ENCODE measurements at places on chromosomes 1 and 21.

DNA sequence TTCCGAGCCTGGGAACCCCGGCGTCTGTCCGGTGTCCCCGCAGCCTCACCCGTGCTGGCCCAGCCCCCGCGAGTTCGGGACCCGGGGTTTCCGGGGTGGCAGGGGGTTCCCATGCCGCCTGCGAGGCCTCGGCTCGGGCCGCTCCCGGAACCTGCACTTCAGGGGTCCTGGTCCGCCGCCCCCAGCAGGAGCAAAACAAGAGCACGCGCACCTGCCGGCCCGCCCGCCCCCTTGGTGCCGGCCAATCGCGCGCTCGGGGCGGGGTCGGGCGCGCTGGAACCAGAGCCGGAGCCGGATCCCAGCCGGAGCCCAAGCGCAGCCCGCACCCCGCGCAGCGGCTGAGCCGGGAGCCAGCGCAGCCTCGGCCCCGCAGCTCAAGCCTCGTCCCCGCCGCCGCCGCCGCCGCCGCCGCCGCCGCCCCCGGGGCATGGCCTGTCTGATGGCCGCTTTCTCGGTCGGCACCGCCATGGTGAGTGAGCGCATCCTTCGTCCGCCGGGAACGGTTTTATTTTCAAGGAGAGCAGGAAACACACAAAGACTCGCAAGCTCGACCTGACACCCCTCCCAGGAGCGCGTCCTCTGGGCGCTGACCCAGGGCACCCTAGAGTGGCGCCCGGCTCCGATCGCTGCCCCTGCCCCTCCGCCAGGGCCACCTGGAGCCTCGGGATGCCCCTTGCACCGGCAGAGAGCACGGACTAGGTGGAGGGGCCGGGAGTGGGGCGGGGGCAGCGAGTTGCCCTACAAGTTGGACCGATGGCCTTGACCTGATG is at the start of gene ABCG1:
Gene ABCG1, plus strand, starts transcription at position 305 of the 770 bp plus-strand sequence. Its CDS starts 123 bp downstream, at position 428.
- DNase-seq, result peak; percentile 69

DNA sequence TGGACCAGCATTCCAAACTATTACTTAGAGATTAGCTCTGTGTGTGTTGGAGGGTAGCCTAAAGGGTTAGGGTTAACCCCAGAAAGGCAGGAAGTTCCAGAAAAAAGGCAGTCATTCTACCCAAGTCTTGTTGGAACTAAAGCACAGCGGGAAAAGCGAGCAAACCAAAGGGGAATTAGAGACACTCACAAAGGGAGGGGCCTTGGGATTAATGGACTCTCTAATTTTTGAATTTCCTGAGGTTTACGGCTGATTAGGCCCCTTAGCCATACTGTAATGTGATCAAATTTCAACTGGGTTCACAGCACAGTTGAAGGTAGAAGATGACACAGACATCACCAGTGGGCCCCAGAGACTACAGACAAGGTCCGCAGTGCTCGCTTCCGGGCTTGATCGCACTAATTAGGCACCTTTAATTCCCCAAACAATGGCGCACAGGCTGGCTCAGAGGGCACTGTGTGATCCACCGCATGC is 28.3 kb downstream of the CAPZB start:
- DNase-seq, result no peak

DNA sequence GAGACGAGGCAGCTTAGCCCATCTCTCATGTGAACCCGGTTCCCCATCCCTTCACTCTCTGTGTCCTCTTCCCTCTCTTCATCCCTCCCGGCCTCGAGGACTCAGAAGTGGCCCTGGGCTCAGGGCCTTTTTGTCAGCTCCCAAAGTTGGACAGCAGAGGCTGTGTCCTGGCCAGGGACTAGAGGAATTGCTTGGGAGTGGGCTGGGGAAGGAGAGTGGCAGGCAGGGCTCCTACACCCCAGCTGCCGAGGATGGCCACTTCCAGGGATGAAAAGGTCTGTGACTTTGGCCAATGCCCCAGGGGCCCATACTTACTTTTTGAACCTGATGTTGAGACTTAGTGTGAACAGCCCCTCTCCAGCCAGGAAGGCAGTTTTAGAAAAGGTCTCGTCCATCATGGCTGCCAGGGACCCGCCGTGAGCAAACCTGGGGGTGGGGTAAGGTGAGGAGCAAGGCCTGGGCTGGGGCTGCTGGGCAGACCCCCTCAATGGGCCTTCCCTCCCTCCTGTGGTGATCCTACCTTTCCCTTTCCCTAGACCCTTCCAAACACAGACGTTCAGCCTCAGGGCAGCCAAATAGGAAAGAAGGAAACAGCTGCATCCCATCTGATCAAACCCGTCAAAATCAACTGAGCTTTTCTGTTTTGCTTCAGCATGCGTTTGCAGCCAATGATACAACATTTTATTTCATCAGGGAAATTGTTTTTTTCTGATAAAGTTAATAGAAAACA is 5.5 kb downstream of the THEM5 start:
- DNase-seq, result no peak

- no peak for DNase-seq
Observed at GRCh38 chr1:104231676-104232075, 482.0 kb downstream of the AMY1C start.

GRCh38 chr1:22609291-22609690 is 27.1 kb upstream of the C1QA start:
- DNase-seq, result no peak

GRCh38 chr1:36369061-36369861 is 16.5 kb downstream of the STK40 start:
- DNase-seq, result peak; percentile 90

DNA sequence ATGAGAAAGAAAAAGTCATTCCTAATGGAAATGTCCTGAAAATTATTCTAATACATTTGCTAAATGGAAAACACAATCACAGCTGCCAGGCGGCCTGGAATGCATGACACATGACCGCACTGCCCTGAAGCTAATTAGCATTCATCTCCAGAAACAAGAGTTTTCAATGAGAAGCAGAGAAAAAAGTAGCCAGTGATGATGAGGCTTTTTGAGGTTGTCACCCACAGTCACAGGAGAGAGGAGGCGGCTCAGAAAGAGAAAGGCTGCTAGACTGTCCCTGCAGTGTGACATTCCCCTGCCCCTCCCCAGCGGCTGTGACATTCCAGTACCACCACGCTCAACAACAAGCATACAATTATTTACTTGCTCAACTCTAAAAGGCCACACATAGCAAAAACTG is 122.9 kb upstream of the KRTAP19-8 start:
- DNase-seq, result peak; percentile 30

GRCh38 chr1:29330856-29331255 is 94.5 kb downstream of the PTPRU start:
- DNase-seq, result no peak

GRCh38 chr1:11787251-11787803 is 18.4 kb downstream of the MTHFR start:
- no peak for DNase-seq

DNA sequence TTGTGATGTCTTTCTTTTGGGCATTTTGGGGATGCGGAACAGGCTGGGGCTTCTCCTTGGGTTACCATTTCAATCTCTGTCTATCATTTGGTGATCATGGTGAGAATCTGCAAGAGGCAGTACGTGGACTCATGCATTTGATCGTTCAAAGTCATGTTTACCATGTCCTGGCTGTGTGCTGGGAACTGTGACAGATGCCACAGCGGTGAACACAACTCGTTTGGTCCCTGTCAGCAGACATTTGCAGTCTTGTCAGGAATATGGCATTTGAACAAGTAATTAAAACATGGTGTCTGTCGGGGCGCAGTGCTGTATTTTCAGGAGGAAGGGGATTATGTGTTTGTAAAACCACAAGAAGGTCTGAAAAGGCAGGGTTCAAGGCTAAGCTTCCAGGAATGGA is 103.3 kb upstream of the IGSF21 start:
- no peak for DNase-seq

DNA sequence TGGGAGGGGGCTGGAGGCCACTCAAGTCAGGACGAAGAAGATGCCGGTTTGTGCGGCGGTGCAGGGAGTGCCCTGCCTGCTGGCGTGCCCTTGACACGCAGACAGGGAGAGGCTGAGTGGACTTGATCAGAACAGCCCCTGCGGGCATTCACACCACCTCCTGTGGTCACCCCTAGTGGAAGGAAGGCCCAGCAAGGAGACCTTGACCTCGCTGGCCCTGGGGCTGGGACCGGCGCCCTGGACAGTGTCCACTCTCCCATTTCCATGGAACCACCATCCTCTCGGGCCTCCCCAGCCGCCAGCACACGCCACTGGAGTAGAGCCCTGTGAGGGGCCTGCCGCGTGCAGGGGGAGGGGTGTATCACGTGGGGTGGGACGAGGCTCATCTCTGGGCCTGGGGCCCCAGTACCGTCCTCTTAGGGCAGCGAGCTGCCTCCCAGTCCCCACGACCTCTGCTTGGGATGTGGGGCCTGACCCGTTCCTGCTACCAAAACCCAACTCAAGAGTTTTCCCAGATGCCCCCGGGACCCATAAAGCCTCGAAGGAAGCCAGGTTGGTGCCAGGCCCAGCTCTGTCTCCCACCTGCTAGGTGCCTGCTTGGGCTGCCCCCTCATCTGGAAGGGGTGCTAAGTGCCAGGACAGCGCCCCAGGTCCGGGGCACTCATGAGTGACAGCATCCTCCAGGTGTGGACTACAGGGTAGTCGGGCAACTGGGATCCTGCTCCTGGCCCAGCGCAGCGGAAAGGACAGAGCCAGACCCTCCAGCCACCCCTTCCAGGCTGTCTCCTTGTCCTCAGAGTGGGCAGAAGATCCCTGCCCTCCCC is 62.8 kb downstream of the SLX9 start:
- DNase-seq, result no peak

DNA sequence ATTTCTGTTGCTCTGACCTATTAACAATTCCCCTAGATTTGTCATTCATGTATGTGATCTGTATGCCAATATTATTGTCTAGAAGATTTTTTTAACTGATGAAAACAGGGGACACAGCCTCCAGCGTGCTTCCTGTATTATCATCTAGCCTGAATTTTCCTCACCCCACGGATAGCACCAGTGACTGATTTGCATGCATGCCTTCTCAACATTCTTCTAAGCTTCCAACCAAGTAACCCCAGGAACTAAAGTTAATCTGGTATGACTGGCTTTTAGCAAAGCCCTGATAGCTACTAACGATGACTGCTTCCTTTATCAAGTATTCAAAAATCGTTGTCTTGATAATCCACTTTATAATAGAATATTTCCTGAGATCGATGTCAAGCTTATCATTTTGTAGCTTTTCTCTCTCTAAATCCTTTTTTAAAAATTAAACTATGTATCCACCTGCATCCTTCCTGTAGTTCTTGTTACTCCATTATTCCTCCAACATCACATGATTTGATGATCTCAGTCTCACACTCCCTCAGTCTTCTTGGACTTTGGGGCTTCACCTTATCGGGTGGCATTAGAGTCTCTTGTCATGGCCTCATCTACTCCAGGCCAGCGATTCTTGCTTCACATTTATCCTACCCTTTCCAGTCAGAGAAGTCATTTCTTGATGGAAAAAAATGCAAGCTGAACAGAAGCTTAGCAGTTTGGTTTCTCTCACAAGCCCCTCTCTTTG is 19.0 kb downstream of the BCAR3 start:
- DNase-seq, result no peak

GRCh38 chr1:2187619-2188018 is 7.0 kb downstream of the FAAP20 start:
- no peak for DNase-seq

GRCh38 chr1:28735961-28736449 is 735 bp upstream of the YTHDF2 start:
- DNase-seq, result no peak

DNA sequence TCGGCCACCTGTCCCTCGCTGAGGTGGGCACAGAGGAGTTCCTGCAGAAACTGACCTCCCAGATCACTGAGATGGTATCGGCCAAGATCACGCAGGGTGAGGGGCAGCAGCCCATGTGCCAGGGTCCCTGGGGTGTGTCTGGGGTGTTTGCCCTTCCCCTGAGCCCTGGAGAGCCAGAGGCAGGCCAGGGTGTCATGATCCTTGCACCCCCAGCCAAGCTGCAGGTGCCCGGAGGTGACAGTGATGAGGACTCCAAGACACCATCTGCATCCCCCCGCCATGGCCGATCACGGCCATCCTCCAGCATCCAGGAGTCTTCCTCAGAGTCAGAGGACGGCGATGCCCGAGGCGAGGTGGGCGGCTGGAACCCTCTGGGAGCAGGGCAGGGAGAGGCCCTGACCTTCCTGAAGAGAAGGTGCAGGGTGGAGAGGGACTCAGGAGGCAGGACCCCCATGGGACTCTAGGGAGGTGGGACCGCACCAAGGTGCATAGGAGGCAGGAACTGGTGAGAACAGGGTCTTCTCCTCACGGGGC is 69.5 kb downstream of the TRIM11 start:
- DNase-seq, result no peak

- DNase-seq, result peak; percentile 51
Observed at GRCh38 chr1:179121159-179121938, 39.5 kb downstream of the TOR3A start.

- peak; percentile 45 for DNase-seq
Observed at GRCh38 chr1:207336559-207337467, 15.3 kb downstream of the CD55 start.

DNA sequence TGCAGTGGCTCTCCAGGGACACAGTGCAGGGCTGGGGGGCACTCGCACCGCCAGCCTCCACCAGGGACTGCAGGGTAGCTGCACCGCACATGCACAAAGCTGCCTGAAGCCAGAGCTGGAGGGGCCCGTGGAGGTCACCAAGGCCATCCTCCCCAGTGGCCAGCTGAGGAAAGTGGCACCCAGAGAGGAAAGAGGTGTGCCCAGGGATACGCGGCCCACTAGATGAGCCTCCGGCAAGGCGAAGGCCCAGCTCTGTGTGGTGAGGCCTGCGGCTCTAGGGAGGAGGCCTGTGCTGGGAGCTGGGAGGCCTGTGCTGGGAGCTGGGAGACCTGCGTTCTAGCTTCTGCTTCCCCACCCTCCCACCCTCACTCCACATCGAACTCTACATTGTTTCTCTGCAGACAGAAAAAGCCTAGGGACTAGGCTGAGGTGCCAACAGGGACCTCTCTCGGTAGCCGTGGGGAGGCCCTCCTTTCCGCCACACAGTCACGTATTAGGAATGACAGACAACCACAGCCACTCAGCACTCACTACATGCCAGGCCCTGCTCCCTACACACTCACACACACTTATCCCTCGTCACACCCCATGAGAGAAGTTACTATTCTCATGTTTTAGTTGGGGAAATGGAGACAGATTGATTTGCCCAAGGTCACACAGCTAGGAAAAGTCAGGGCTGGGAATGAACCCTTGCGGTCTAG is 921 bp upstream of the ASCL5 start:
- no peak for DNase-seq

DNA sequence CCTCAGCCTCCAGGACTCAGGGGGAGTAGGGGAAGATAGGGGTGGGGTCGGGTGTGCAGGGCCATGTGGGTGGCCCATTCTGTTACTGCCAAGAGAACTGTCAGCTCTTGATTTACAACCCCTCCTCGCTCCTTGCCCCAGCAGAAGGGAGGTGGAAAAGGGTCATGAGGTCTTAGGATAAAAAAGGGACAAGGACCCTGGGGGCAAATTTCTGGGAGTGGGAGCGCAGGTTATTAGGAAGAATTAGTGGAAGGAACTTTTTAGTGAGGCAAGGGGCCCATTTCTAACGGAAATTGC is 812 bp downstream of the FAM110D start:
- DNase-seq, result no peak

GRCh38 chr1:29156543-29157268 is 25.0 kb downstream of the SRSF4 start:
- DNase-seq, result no peak

GRCh38 chr1:152497273-152497672 is 13.3 kb upstream of the LCE5A start:
- no peak for DNase-seq
